Activated T-cell treated with anti-CD3 and anti-CD28 coated beads for 1 hour (primary cell): ENCODE measurements at places on chromosomes 3 and 15.

- DNase-seq, result no peak
Observed at GRCh38 chr3:113948015-113948917, 453 bp downstream of the ZDHHC23 start.

DNA sequence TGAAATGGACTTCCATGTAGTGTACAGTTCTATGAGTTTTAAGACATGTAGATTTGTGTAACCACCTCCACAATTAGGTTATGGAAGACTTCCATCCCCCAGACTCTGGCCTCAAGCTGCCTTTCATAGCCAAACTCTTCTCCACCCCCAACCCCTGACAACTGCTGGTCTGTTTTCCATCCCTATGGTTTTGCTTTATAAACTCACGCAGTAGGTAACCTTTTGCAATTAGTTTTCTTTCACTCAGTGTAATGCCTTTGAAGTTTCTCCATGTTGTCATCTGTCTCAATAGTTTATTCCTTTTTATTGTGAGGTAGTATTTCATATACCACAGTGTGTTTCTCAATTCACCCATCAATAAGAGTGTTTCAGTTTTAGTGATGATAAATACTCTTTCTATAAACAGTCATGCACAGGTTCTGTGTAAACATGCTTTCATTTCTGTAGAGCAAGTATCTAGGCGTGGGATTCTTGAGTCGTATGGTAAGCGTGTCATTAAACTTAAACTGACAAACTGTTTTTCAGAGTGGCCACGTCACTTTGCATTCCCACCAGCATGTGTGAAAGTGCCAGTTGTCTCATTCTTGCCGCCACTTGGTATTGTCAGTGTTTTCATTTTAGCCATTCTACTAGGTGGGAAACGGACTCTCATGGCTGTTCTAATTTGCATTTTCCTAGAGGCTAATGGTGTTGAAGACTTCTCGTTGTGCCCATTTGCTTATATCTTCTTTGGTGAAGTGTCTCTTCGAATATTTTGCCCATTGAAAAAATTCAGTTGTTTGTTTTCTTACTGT is 47.3 kb upstream of the ALDH1A3 start:
- no peak for DNase-seq

DNA sequence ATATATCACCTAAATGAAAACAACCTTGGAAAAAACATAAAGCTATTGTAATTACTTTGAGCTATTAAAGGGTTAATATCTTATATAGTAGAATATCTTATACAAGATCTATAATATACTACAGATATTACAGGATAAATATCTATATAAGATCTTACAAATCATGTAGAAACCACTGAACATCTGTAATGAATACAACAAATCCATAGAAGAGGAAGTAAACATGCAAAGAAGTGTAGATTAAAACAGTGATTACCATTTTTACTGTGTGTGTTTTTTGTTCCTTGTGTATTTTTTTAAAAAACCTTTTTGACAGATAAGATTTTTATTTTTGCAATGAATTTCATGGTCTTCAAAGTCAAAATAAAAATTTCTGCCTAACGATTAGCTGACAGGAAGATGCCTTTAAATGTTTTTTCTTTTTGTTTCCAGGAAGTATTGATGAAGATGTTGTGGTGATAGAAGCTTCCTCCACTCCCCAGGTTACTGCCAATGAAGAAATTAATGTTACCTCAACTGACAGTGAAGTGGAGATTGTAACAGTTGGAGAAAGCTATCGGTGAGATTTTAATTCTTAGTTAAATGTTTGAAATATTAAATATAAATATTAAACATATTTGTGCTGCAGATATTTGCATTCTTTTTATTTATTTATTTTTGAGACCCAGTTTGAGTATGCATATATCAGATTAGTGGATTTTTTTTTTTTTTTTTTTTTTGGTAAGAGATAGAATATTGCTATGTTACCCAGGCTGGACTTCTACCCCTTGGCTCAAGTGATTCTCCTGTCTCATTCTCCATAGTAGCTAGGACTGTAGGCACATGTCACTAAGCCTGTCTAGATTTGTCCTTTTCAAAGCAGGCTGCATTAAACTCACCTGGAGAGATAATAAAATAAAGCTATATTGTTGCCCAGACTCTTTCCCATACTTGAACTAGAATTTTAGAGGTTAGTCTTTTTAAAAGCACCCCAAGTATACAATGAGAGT is 52.8 kb upstream of the CCNB2 start:
- no peak for DNase-seq

DNA sequence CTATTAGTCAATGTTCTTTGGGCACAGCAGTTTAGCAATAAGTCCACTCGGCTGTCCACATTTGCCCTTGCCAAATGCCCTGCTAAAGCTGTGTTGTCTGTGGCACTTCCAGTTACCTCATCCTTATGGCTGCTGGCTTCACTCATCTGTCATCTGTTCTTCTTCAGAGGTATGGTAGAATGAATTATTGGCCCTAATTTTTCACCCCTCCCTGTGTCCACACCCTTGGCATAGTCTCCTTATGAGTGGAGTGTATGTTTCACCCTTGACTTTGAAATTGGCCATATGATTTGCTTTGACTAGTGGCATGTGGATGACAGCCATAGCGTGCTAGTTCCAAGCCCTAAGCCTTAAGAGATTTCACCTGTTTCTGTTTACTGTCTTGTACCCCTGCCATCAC is 72.1 kb upstream of the EPHB1 start:
- no peak for DNase-seq

DNA sequence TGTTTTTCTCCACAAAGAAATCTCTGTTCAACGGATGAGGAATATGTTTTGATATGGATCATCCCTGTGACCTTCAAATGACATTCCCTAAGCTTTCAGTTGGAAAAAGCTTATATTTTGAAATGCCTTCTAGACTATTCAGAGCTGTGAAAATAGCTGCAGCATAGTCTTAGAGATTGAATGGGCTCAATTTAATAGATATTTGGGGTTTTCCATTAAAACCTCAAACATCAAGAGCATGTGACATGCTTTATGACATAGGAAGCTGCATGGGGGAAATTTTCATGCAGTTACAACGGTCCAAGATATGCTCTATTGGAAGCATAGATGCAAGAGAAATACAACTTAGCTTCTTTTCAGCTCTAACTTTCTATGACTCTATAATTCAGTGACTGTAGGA is 102.8 kb downstream of the LSAMP start:
- no peak for DNase-seq

GRCh38 chr3:192449036-192449435 is 278.3 kb downstream of the FGF12 start:
- no peak for DNase-seq

- no peak for DNase-seq
Observed at GRCh38 chr3:56878074-56878473, 76.3 kb upstream of the ARHGEF3 start.

DNA sequence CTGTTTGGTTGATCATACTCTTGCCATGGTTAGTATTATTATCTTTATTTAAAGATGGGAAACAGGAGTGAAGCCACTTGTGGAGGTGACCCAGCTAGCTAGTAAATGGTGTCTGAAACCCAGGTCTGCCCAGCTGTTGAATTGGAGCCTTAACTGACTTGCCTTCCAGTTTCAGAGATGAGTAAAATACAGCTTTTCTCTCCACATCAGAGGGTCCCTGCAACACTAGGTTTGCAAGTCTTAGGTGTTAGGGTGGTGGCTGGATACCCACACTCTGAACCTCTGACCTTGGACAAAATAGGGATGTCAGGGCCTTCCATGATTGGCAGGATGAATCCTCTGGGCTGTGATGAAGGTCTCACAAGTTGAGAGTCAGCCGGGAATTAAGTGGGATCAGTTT is 4.1 kb downstream of the FLNB start:
- DNase-seq, result no peak

GRCh38 chr3:158725348-158726011 is 6.8 kb downstream of the RARRES1 start:
- no peak for DNase-seq

GRCh38 chr15:59282515-59283337 is 76.1 kb downstream of the LDHAL6B start:
- no peak for DNase-seq

- no peak for DNase-seq
Observed at GRCh38 chr15:43879386-43880355, 52.9 kb downstream of the WDR76 start.

- no peak for DNase-seq
Observed at GRCh38 chr15:82304778-82305090, 42.1 kb downstream of the SAXO2 start.

DNA sequence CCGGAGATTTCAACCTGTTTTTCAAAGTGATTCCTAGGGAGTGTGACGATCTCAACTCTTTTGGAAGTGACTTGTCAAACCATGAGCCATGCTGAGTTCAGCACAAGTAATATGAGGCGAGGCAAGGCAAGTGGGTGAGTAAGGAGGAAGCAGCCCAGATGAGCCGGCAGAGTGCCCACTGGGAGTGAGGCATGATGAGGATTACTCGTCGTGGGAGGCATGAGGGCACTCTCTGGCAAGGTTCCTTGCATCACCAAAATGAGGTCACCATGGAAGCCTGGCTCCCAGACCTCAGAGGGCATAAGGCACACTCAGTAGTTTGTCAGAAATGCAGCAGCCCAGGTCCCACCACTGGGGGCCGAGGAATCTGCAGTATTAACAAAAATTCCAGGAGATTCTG is 636.1 kb downstream of the MAGI1 start:
- DNase-seq, result no peak

DNA sequence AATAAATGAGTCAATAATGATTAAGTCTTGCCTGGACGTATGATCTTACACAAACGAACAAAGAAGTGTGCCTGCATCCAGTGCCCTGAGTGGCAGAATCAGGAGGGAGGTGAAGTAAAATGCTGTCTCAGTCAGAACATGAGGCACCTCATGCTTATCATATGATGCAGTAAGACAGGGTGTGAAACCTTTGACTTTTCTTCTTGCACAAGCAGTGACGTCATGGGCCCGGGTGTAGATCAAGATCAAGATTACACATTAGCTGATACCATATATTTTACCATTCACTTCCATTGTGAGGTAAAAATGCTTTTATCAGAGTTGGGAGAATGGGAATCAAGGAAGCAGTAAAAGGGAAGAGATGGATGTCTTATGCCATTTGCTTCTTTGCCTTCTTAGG is 291.6 kb upstream of the PLSCR5 start:
- no peak for DNase-seq

DNA sequence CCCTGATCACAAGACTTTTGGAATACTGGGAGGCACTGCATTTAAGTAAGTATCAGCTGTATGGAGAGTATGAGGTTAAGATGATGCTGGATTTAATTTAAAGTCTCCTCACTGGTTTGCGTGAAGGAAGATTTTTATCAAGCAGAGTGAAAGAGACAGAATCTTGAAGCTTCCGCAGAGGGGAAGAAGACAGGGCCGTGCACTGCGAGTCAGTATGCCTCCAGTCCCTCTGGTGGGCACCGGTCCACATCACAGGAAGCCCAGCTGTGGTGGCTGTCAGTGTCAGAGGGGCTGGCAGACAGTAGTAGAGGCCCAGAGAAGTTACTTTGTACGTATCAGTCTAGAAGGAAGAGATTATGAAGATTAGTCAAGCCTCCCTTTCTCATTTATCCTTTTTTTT is 379.0 kb upstream of the TPRG1 start:
- no peak for DNase-seq

GRCh38 chr15:41331833-41332193 is 578 bp downstream of the OIP5 start:
- no peak for DNase-seq

DNA sequence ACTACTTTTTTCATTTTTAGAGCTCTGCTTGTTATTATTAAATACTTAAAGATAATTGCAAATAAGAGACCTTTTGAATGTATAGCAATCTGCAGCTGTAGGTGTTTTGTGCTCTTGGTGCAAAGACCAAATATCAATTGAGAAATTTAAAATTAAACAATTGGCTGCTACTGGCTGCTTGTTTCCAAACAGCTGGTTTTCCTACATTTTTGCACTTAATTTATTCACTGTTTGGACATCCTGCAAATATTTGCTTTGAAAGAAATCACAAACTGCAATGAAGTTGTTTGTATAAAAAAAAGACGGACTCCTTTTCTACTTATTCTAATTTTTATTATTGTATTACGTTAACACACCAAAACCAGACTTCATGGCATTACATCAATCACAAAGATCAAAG is 35.6 kb downstream of the MED12L start:
- DNase-seq, result no peak

GRCh38 chr3:171753025-171753472 is 57.2 kb downstream of the PLD1 start:
- DNase-seq, result no peak

DNA sequence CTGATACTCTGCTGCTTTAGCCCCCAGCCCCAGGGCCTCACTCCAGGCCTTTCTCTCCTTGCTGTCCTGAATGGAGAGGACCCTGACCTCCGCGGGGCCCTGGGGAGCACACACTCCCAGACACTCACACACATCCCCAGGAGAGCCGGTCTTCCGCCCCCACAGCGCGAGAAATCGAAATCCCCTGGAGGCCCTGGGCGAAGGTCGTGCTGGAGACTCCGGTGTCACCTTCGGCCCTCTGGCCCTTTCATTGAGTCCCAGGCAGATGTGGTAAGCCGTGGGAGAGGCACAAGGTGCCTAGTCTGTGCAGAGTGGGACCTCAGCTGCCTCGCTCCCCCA is 848 bp upstream of the GOLGA8B start:
- DNase-seq, result no peak

- no peak for DNase-seq
Observed at GRCh38 chr3:50095352-50095998, 6.8 kb downstream of the RBM5 start.

DNA sequence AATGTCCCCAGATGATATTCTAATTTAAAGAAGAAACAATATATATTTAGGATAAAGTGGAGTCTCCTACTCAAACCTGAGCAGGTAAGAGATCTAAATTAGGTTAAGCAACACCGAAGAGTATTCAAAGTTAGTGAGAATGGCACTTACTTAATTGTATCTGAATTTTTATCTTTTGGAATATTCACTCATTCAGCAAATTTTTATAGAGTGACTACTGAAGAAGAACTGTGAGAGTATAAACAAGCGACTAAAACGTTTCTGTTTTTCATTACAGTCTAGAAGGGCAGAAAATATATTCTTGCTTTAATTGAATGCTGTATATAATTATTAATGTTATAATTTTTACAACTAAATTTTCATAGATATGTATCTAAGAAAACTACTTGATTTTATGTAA is 567.7 kb upstream of the TBL1XR1 start:
- no peak for DNase-seq

DNA sequence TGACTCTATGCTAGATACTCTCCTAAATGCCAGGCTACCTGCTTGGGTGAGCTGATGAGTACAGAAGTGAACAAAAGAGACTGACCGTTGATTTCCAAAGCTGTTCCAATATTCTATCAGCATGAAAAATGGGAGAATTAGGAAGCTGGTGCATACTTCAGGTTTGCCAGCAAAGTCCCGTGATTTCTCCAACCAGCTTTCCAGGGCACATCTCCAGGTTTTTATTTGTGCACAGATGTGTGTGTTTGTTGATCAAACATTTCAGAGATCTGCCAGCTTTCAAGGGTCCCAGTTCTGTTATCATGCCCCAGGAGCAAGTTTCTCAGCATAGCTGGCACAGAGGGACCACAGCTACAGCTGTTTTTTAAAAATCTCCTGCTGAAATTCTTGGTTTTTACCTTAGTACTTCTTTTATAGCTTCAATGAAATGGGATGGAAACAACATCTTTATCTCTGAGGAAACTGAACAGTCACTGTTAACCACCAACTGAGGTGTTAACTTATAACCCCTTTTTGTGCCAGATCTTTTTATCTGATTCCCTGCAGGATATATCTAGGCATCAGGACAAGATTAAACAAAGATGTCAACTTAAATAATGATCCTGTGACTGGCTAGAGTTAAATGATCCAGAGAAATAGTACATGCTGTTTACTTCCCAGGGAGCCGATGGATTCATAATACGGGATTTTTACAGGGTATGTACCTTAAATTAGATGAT is 380.8 kb downstream of the GRM7 start:
- no peak for DNase-seq
